ENCODE measurements at places on chromosomes 6 and 20.

GRCh38 chr6:38153798-38154345, 334.3 kb downstream of the ZFAND3 start:
- DNase-seq: no peak

DNA sequence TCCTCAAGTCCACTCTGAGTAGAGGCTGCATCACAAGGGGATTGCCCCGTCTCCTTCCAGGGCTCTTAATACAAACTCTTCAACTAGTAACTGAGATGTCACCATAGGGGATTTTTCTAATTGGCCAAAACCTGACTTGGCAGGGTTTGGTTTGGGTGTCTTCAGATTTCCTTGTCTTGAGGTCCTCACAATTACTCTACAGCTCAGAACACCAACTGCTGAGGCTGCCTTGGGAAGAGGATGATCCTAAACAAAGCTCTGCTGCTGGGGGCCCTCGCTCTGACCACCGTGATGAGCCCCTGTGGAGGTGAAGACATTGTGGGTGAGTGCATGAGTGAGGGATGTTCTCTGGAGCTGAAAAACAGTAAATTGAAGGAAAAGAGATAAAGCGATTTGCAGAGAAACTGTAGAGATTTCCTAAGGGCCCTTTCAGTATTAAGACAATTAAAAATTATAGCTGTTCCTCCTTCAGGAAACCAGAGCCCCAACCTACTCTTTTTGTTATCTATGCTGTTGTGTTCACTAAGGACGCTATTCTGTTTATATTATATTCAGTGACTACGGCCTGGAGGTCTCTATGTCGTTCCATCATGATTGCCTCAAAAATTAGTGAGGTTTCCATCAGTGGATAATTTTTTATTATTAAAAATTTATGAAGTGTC, at the start of gene HLA-DQA1:
TSS of gene HLA-DQA1 (plus strand) at position 188 of the 662 bp plus-strand sequence. CDS start at position 241, 53 bp downstream.
- no peak for DNase-seq

GRCh38 chr20:58208944-58209343, 19.5 kb downstream of the ANKRD60 start:
- DNase-seq: no peak

GRCh38 chr20:1086277-1087213, 31.9 kb upstream of the PSMF1 start:
- no peak for DNase-seq

- no peak for DNase-seq
Measured at GRCh38 chr6:45709781-45710220, 305.9 kb downstream of the CLIC5 start.

DNA sequence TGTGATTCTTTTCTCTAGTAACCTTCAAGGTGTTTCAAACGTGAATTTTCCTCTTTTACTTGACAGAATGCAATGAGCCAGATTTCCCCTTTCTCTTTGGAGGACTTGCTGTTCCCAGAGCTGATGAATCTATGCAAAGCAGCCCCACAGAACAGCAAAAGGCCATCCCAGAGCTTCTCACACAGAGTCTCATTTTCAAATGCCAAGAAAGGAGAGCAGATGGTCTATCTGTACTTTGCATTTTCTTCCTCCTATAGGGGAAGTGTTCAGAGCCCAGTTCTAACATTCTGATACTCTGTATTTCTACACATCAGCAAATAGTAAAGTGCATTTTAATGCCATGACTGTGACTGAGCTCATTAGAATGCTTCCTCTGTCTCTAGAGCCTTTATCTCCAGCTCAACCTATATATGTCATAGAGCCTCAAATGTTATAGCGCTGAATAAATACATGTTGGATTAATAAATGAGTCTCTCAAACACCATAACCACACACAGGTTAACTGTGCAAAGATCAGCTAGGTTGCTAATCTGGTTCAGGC, 81.8 kb upstream of the EYA4 start:
- DNase-seq: no peak

DNA sequence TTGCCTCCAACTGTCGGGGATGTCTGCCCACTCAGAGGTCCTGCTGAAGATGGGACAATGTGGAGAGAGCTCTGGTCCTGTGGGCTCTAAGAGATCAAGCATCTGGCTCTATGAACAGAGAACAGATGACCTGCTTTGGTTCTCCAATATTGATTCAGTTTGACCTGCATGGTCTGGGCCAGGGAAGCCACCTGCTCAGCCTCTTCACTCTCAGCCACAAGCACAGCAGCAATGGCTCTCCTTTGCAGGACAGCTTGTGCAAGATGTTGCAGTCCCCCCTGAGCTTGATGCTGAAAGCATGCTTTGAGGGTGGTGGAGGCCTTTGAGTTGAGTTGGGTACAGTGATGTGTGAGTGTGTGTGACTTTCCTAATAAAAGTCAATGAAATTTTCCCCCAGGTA, 18.6 kb upstream of the MCM3 start:
- DNase-seq: no peak

DNA sequence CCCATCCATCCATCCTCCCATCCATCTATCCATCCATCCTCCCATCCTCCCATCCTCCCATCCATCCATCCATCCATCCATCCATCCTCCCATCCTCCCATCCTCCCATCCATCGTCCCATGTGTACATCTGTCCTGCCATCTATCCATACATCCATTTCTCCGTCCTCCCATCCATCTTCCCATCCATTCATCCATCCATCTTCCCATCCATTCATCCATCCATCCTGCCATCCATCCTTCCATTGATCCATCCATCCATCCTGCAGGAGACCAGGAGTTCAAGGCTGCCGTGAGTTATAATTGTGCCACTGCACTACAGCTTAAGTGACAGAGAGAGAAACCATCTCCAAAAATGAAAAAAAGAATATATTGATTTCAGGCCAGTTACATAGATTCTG, 356.5 kb downstream of the CDH26 start:
- no peak for DNase-seq

Data from stimulated activated CD4-positive, alpha-beta T cell treated with anti-CD3 and anti-CD28 coated beads, Interleukin-2, amount 100 ng/mL, for 4 hours (primary cell).